ENCODE measurements at places on chromosomes 16 and 17.

GRCh38 chr17:9880582-9880999 lies 24.5 kb downstream of the RCVRN start:
- peak; percentile 8 for DNase-seq

GRCh38 chr17:53892222-53892621 lies 69.5 kb downstream of the KIF2B start:
- no peak for DNase-seq

- DNase-seq: no peak
Measured at GRCh38 chr16:84024854-84025253, 17.7 kb downstream of the SLC38A8 start.

GRCh38 chr16:66539623-66540469 lies 10.1 kb downstream of the TK2 start:
- peak; percentile 74 for DNase-seq

DNA sequence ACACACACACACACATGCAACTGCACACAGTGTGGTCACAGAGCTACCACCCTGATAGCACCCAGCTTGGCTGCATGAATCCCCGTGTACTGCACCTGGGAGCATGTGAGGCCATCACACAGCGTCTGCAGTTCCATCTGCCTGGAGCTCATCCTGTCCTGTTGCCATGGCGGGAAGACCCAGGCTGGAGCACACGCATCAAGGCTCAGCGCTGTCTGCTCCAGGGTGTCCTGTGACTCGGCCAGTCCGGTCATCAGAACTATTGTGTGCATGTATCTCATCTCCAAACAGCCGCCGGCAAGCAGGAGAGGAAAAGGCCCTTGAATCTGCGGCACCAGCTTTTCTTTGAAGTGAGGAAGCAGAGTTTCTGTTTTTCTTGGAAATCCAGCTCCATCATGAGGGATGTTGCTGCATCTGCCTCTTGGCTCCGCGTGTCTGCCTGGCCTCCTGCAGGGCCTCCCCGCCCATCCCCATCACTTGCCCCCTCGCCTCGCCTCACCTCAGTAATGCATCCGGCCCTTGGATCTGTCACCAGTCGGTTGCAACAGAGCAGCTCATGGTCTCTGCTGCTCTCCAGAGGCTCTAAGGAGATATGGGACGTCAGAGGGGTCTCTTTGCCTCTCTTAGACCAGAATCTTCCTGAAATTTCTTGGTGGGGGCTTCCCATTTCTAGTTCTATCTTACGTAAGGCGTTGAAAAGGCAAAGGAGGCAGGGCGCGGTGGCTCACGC lies 23.7 kb downstream of the CACNG4 start:
- no peak for DNase-seq

DNA sequence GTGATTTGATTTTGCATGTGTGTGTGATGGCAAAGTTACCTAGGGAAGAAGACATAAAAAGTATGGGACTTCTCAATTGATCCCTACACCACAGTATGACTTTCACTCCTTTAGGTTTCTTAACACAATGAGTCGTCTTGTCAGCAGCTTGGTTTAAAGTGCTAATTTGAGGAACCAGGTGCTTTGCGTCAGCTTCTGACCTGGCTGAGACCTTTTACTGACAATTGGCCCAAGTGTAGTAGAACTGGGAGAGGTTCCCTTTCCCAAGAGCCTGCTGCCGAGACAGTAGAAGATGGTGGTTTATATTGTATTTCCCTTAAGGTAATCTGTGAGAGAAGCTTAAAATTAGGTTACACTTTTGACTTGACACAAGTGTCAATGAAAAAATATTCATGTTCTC lies 54.9 kb downstream of the LDHD start:
- no peak for DNase-seq

GRCh38 chr17:70173681-70174080 lies 4.3 kb downstream of the KCNJ2 start:
- no peak for DNase-seq

DNA sequence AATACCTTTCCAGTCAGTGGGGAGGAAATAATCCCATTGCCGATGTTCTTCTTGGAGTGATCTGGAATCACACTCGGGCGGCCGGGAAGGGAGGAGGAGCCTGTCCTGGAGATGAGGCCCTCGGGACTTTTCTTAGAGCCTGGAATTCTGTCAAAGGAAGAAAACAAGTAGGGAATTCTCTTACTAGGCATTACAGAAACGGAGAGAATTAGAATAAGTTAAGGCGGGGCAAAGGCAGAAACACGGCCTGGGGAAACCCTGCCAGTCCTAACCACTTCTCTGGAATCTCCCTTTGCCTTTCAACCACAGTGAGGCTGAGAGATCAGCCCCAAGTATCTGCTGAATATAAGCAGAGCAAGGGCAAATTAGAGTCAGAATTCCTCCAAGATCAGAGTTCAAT lies 27.8 kb downstream of the USP36 start:
- peak; percentile 28 for DNase-seq

DNA sequence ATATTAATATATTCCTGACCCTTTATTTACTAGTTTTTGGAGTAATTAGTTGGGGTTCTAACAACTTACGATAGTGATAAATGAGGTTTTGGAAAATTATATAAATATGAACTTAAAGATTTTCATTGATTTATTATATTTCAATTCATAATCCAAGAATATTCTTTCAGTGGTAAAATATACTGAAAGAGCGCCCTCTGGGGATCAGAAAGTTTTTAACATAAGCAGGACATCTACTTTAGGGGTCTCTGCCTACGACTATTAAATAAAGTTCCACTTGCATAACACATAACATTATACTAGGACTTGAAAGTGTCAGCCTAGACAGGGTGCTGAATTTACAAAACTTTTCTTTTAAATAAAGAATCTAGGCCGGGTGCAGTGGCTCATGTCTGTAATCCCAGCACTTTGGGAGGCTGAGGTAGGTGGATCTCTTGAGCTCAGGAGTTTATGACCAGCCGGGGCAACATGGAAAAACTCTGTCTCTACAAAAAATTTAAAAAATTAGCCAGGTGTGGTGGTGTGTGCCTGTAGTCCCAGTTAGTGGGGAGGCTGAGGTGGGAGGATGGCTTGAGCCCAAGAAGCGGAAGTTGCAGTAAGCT lies 15.6 kb downstream of the RFWD3 start:
- DNase-seq: no peak

DNA sequence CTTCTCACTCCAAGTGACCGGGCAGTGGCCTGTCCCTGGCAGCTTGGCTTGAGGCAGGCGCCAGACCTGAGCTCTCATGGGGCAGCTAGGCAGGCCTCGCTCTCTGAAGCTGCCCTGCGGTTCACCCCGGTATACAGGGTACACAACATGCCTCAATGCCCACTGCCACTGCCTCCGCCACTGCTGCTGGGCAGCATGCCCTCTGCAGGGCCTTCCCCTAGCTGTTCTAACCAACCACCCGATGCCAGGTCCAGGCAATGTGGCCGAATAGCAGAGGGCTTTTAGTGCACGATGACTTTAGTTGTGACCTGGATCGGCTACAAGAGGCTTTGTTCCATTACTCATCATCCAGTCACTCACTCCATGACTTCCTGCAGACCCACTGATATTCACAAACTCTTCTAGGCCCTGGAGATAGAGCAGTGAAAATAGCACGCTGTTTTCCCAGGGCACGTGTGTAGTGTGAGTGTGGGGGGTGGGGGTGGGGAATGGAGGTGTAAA lies 19.7 kb downstream of the CDC42EP4 start:
- DNase-seq: no peak

GRCh38 chr17:30824002-30824355 lies 513 bp downstream of the CRLF3 start:
- DNase-seq: peak; percentile 34

DNA sequence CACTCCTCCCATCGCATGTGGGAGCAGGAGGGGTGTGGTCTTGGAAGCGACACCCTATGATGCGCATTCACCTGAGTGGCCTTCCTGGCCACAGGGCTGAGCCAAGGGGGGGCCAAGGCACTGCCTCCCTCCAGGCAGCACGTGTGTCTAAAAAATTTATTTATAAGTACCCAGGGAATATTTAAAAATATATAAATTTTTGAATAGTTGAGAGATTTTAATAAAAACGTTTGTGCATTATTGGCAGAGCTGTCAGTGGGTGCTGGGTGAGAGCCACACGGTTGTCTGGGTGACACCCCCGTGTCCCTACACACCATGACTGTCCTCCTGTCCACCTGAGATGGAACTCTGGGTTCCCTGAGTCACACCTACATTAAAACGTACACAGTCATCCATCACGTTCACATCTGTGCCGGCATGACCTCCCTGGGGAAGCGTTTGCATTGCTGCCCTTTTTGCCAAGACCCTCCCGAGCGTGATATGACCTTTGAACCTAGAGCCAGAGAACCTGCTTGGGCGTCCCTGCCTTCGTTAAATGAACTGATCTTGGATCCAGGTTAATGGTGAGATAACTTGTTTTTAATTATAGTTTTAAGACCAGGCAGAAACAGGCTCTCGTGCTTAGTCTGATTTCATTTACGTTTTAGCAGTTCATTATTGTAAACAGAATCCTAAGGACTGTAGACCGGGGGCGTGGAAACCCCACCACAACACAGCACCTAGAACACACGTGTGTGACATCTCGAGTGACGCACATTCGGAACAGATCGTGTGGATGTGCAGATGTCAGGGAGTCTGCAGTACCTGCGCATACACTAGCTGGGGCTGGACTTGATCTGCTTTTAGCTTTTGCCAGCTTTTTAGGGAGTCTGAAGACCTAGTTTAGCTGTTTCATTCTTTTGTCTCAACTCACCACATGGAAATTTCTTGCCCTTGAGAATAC lies 192.8 kb upstream of the CHMP6 start:
- DNase-seq: no peak

GRCh38 chr16:81830845-81831540 lies 51.9 kb downstream of the PLCG2 start:
- peak; percentile 46 for DNase-seq

- DNase-seq: no peak
Measured at GRCh38 chr17:29179232-29180033, 765 bp downstream of the MYO18A start.

DNA sequence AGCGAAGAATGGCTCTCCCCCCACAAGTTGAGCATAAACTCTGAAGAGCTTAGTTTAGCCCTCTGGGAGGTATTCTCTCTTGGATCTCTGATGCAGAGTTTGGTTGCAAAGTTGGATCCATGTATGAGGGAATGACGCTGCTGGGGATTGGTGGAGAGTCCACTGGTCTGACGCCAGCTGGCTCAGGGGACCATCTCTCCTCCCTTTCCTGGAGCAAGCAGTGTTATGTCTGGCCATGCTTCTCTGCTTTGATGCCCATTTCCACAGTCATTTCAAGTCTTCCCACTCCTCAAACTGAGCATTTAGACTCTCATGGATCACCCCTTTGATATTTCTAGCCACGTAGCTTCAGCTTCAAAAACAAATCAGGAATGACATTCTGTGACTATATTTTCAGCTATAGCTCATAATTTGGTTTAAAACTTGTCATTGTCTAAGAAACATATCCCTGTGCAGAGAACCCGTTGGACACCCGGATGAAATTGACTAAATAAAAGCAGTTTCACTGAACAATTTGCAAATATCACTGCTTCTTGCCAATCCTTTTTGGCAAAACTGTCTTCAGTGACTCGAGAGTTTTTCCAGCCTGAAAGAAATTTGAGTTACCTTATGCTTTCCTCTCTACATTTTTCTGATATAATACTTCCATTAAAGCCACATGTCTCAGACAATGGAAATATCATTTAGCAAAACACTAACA lies 193.4 kb upstream of the CDH11 start:
- DNase-seq: no peak

DNA sequence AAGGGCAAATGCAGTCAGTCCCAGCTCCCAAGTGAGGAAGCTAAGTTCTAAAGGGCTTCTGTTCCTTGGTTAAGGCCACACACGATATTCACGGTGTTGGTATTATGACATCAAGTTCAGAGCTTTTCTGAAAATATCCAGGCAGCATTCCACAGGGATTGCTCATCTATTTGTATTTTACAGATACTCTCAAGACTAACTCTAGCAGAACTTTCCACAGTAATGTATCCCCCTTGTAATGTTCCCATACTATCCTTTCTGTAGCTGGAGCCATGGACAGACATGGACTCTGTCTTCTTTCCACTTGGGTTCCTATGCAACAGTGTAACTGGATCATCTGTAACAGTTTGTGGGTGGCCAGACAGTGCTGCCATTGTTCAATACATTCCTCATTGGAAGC lies 13.5 kb downstream of the SDR42E1 start:
- DNase-seq: no peak

GRCh38 chr17:74139120-74139519 lies 64.4 kb upstream of the RPL38 start:
- no peak for DNase-seq

DNA sequence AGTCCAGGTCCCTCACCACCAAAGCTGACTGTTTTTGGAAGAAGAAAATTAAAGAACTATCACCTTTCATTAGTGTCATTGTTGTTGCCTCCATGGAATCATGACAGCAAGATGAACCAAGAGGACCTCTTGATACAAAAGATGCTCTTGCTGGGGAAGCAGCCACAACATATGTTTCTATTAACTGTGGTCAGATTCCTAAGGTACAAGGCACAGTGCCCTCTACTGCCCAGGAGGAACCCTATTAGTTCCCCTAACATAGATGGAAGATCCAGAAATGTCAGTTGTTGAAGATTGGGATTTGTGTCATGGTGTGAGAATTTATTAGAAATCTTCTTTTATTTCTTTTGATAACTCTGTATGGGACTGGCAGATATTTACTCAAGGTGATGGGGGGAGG lies 188.2 kb upstream of the ANKFN1 start:
- no peak for DNase-seq

GRCh38 chr16:55204069-55204468 lies 119.9 kb upstream of the IRX6 start:
- DNase-seq: no peak

GRCh38 chr16:984736-985636 lies 3.4 kb downstream of the SOX8 start:
- no peak for DNase-seq

DNA sequence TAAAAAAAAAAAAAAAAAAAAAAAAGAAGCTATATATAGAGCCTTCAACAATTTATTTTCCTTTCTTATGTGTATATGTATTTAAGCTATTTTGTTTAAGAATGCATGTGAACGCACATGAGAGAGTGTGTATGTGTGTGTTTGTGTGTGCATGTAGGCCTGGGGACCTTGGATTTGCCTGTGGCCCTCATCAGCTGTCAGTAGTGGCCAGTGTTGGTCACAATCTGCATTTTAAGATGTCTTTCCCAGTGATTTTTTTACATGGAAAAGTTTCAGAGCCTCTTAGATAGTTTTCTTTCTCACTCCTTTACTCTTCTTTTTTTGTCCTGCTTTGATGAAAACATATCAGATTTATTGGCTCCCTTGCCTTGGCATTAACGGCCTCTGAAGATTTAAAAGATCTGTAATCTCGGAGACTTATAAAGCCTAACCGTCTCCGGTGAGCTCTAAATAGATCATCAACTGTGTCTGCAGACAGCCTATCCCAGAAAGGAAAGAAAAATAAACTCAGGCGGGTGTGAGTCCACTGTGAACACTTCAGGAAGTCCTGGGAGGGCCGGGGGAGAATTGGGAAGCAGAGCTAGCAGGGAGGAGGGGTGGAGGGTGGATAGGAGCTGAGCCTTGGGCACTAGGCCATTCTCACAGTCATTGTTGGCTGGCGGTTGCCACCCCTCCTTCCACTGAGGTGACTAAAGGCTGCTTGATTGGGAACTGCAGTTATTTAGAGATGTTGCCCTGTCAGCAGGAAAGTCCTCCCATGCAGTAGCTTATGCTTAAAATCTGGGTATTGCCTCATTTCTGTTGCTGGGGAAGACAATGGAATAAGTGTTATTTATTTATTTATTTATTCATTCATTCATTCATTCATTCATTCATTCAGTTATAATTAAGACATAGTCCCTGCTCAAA lies 86.8 kb downstream of the WWP2 start:
- no peak for DNase-seq
